ENCODE measurements at places on chromosomes 7 and 10.

GRCh38 chr10:66842867-66843266 is 83.0 kb upstream of the LRRTM3 start:
- no peak for DNase-seq

- DNase-seq: no peak
Observed at GRCh38 chr7:128189231-128189930, 51.7 kb upstream of the LEP start.

GRCh38 chr10:24575481-24576002 is 148.1 kb downstream of the ARHGAP21 start:
- no peak for DNase-seq

DNA sequence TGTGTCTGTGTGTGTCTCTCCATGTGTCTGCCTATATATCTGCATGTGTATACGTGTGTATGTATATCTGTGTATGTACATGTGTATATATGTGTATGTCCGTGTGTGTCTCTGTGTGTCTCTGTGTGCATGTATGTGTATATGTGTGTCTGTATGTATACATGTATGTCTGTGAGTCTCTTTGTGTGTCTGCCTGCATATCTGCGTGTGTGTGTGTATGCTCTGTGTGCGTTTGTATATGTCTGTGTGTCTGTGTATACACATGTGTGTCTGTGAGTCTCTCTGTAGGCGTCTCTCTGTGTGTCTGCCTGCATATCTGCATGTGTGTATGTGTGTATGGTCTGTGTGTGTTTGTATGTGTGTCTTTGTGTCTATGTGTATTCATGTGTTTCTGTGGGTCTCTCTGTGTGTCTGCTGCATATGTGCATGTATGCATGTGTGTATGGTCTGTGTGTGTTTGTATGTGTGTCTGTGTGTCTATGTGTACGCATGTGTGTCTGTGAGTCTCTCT is 23.7 kb upstream of the KLF6 start:
- peak; percentile 28 for DNase-seq
